ENCODE measurements at places on chromosomes 6 and 20.

GRCh38 chr20:37376791-37377190, 30.9 kb downstream of the SRC start:
- no peak for DNase-seq

DNA sequence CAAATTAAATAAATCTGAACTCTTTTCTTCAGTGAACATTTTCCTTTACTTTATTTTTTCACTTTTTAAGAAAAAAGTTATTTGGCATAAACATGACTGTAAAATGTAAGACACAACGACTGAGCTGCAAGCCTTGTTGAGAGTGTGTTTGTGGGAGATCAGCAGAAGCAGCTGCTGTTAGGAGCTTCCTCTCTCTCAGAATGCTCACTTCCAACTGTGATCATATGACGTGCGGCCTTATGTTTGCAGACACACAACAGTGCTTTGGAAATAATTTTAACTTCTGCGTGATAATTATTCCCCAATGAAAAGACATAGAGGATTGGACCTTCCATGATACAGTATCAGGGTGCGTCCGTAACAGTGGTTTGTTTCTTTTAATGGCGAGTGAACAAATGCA, 104.0 kb downstream of the ARHGAP18 start:
- DNase-seq: no peak

DNA sequence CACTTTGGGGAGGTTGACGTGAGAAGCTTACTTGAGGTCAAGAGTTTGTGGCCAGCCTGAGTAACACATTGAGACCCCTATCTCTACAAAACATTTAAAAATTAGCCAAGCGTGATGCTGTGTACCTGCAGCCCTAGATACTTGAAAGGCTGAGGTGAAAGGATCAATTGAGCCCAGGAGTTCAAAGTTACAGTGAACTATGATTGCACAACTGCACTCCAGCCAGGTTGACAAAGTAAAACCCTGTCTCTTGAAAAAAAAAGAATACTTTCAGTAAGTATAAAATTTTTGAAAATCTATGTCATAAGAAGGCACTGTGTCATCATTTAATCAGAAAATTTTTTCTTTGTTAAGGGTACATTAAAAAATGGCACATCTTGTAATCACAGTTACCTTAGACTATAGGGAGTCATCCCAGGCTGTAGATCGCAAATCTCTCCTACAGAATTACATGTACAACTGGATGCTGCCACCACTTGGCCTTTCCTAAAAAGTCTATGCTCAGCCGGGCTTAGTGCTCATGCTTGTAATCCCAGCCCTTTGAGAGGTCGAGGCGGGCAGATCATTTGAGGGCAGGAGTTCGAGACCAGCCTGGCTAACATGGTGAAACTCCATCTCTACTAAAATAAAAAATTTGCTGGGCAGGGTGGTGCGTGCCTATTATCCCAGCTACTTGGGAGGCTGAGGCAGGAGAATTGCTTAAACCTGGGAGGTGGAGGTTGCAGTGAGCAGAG, 17.0 kb upstream of the MRS2 start:
- no peak for DNase-seq

- DNase-seq: no peak
Measured at GRCh38 chr6:91961671-91962070, 1374.8 kb upstream of the MAP3K7 start.

DNA sequence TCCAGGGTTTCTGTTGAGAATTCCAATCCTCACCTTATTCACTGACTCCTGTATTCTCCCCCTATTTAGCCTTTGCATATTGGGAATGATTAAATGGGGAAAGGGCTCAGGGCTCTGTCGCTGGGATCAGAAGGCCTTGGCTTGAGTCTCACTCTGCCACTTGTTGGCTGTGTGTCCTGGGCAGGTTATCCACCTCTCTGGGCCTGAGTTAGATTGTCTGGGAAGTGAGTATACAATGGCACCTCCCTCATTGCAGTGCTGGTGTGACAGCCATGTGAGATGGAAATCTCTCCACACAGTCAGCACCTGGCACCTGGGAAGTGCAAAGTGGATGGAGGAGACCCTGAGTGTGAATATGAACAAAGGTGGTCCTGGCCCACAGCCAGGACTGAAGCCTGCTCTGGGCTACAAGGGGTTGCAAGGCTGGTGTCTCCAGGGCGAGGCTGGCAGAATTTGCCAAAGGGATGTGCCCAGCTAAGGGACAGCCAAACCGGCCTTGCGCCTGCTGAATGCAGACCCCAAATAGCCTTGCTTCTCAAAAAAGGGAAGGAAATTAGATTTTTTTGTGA, 200.0 kb upstream of the PMEPA1 start:
- DNase-seq: no peak

- DNase-seq: peak; percentile 65
Measured at GRCh38 chr6:109139109-109139508, 43.8 kb downstream of the CEP57L1 start.

- DNase-seq: no peak
Measured at GRCh38 chr6:33143113-33143770, 49.0 kb downstream of the COL11A2 start.

GRCh38 chr20:18754030-18754652, 59.4 kb upstream of the SCP2D1 start:
- DNase-seq: no peak

DNA sequence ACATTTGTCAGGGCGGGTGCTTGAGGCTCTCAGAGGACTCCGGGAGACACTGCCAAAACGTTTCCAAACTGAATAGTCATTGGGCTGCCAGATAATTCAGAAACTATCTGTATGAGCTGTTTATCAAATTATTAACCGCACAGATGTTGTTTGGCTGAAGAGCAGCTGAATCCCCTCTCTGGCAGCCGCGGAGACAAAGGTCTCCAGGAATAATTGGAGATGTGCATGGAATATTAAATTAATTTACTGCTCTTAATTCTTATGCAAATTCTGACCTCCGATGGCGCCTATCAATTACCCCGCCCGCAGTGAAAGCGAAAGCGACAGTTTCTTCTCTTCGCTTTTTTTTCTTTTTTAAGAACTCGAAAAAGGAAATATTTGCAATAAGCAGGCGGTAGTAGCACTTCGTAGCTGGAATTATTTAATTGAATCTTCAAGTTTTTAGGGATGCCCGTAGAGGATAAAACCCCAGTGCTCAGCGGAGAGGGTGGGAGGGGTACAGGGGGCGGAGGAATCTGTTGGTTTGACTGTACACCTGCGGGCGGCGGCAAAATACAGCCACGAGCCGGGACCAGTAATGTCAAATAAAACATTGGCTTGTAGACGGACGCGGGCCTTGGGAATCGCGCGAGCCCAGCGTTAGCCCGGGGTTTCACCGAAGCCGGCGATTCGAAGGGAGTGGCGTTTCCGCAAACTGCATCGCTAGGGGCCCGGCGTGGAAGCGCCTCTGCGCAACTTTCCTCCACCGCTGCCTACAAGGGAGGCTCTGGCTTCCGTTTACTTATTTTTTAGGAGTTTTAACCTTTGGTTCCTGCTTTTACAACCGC, 6.2 kb downstream of the LINC00237 start:
- peak; percentile 17 for DNase-seq

DNA sequence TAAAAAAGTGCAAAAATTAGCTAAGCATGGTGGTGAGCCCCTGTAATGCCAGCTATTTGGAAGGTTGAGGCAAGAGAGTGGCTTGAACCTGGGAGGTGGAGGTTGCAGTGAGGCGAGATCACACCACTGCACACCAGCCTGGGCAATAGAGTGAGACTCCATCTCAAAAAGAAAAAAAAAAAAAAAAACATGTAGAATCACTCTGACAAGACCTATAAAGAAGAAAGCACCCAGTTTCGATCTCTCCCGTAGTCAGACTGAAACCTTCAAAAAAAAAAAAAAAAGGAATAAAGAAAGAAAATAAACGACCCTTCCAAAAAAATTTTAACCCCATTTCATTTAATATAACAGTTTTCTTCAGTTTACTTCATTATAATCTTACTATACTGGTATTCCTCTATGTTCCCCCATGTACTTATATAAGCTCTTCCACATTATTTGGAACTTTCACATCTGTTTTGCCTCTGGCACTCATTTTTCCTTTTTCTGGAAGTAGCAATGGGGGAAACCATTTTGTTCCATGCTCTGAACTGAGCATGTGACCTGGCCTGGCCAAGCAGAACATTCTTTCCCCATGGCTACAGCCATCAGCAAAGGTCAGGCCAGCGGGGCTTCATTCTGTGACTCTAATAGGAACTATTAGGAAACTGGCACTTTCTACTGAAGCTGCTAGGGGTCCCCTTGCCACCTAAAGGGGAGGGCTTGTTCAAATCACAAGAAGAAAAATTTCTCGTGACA, 9.6 kb downstream of the SLC18B1 start:
- no peak for DNase-seq

- peak; percentile 7 for DNase-seq
Measured at GRCh38 chr6:119348096-119348747, 1.3 kb downstream of the MAN1A1 start.

- no peak for DNase-seq
Measured at GRCh38 chr6:87683890-87684289, 18.1 kb downstream of the AKIRIN2 start.

DNA sequence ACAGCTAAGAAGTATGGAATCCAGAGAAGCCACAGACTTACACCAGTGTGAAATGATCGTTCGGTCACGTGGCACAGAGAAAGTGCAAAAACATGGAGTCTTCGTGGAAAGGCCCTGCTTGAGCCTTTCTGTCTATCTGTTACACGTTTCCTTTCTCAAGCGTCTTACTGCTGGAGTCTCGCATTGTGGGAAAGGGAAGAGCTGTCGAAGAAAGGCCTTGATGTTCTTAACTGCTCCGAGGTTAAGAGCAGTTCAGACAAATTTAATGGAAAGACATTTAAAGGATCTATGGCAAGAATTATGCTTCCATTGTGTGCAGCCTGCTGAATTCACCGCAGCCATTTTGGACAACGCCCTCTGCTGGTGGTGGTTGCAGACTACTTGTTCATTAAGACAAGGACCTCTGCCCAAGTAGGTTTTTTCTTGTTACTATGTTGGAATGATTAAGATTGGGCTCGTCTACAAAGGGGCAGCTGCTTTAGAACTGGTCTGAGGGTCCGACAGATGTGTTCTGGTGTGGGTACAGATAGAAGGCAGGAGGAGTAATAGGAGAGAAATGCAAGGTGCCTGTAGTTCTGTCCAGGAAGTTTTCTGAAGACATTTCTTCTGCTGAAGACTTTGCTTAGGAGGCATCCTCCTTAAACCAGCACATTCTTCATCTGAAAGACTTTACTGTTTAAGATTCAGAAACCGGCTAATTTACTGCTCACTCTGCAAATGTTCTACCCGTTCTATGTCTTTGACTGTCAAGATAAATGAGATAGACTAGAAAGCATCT, 24.7 kb upstream of the CCN6 start:
- peak; percentile 69 for DNase-seq

DNA sequence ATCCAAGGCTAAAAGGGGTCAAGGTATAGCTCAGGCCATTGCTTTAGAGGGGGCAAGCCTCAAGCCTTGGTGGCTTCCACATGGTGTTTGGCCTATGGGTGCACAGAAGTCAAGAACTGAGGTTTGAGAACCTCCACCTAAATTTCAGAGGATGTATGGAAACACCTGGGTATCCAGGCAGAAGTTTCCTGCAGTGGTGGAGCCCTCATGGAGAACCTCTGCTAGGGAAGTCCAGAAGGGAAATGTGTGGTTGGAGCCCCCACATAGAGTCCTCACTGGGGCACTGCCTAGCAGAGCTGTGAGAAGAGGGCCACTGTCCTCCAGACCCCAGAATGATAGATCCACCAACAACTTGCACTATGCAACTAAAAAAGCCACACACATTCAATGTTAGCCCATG, 678.7 kb upstream of the ADGRB3 start:
- no peak for DNase-seq

DNA sequence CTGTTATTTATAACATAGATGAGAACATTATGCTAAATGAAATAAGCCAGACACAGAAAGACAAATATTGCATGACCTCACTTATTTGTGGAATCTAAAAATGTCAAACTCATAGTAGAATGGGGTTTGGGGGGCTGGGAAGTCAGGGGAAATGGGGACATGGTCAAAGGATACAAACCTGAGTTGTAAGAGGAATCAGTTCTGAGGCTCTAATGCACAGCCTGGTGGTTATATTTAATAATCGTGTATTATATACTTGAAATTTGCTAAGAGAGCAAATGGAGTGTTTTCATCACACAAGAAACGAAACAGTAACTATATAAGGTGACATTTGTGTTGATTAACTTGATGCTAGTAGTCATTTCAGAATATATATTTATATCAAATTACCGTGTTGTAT, 40.8 kb upstream of the GFOD1 start:
- DNase-seq: no peak

GRCh38 chr6:34235307-34236130, 1.2 kb upstream of the HMGA1 start:
- DNase-seq: peak; percentile 61

GRCh38 chr6:163180874-163181541, 233.5 kb upstream of the QKI start:
- DNase-seq: peak; percentile 49

DNA sequence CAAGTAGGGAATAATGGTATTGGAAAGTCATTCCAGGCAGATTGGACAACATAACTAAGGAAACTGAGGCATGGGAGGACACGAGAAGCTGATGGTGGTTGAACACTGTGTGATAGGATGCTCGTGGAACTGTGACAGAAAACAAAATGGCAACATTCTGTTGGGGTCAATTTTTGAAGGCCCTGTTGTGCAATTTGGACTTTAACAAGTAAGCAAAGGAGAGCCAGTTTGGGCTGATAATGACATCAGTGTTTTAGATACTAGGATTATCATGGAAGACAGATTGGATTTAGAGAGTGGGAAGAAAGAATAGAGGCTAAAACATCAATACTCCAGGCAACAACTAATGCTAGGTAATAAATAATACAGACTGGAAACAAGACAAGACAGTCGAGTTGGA, 53.1 kb downstream of the PRKN start:
- DNase-seq: no peak

GRCh38 chr6:48664826-48665225, 553.8 kb upstream of the PTCHD4 start:
- DNase-seq: peak; percentile 77

DNA sequence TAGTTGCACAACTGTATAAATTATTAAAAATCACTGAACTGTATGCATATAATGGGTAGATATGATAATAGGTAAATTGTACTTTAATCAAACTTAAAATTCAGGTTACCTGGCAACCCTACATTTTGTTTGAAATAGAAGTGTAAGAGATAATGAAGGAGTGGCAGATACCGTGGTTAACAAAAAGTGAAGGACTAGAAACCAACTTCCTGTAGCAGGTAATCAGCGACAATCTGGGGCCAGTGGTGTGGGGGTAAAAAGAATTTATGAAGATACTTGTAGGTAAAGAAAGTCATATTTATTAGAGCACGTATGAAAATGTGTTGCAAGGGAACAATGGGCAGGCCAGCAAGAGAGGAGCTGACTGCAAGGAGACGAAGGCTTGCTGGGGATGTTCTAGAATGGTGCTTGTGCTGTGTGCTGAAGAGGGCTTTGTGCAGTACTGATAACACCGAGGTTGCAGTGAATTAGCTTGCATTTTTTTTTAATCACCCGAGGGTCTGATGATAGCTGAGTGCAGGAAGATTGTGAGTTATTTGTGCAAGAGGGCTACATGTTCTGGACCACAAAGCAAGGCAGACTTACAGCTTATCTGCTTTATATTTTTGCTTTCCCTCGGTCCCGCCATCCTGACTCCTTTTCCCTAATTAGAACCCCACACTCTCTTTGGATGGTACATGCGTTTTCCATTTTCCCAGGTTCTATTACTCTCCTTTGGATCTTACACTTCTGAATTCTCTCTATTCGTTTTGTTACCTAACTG, 4.6 kb upstream of the ENPP1 start:
- DNase-seq: no peak

- no peak for DNase-seq
Measured at GRCh38 chr6:167976708-167977107, 20.8 kb upstream of the KIF25 start.
